ENCODE measurements at places on chromosomes 7 and 10.

- no peak for DNase-seq
These were observed 2.0 kb upstream of the AKR1B15 start for GRCh38 chr7:134546955-134547354.

DNA sequence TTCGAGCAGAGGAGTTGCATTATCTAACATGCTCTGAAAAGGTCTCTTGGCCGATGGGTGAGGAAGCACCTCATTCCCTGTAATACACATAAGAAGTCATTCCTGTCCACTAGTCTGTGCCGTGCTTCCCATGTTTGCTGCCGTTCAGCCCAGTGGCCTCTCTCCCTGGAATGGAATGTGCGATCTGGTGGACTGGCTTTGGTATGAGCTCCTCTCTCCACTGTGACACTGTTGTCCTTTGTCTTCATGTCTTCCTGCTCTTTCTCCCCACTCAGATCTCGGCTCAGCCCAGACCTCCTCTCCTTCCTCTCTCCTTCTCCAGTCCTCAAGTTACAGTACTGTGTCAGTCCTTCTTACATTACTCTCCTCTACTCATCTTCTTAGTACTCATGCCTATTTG is 192.8 kb upstream of the KLF6 start:
- DNase-seq, result no peak

DNA sequence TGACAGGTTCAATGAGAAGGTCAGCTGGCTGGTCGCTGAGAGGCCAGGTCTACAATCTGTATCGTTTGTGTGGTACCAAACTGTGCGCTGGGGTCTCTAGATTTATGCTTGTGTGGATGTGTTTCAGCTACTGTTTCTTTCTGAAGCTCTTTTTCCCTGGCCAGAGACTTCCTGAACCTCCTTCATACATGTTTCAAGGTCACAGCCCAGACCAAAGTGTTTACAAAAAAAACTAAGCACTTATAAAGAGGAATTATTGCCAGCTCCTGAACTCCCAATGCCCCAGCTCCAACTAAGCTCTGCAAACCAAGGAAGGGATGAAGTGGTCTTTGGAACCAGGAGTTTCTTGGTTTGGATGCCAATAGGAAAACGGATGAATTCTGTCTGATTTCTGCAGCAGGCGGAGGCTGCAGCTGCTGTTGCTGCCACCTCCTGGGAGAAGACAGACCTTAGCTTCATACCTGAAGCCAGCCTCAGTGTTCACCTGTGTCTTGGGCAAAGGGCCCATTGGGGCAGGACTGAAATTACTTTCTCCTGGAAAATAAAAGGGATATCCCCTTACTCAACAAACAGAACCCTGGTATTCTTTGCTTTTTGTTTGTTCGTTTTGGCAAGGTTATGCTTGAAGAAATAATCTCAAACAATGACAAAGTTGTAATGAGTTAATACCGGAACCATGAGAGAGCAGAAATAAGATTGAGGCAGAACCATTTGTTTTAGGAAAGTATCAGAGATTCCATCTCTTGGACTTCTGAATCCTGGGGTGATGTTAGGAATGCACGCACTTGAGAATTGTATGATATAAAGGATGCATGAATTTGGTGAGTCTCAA is 24.6 kb upstream of the MKLN1 start:
- DNase-seq, result no peak

- no peak for DNase-seq
These were observed 92.2 kb upstream of the PDCD4 start for GRCh38 chr10:110779489-110779888.

DNA sequence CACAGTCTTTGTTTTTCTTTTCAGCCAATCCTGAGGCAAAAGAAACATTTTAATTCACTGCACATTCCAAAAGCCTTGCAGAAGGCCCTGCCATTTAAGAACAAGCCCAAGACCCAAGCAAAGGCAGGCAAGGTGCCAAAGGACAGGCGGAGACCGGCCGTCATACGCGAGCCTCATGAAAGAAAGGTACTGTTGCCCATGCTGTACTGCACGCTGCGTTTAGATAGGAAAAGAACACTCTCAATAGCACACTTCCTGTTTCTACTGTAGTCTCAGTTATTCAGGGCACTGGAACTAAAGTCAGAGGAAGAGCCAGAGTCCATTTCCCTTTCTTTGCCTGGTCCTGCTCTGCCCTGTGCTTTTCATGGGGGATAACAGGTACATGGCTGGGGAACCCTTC is 47.6 kb downstream of the BMS1 start:
- DNase-seq, result no peak

GRCh38 chr7:39721919-39722597 is 98.7 kb downstream of the RALA start:
- DNase-seq, result no peak

GRCh38 chr10:78515873-78516153 is 482.1 kb downstream of the RPS24 start:
- no peak for DNase-seq

DNA sequence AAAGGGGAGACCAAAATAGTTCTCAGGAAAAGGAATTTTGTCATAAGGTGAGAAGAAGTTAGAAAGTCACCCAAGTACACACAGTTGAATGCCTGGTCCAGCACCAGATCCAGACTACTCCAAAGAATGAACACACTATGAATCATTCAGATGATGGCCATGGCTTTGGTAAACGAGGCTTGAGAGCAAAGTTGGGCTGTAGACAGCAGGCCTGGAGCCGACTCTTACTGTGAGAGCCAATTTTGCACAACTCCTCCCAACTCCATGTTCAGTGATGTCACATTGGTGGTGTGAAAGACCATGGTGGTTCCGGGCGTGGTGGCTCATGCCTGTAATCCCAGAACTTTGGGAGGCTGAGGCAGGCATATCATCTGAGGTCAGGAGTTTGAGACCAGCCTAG is 131.6 kb downstream of the PKD1L1 start:
- no peak for DNase-seq

DNA sequence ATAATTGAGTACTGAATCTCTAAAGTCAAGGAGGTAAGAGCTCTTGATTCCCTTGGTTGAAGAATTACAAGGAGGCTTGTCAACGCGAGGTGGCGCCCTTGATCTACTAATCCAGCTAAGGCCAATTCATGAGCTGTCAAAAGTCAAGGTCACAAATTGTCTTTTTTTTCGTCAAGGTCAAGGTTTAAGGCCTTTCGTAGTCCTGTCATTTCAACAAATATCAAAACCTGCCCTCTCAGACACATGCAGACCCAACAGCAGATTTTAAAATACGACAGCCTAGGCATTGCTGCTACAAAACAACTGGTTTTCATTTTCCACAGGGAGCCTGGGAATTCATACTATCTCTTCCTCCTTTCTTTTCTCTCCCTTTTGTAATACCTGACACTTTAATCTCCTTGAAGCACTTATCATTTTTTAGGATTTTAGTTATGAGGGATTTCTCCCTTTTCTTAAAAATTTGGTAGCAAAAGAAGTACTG is 3.6 kb downstream of the HOXA13 start:
- DNase-seq, result peak; percentile 63

Data from stimulated activated CD4-positive, alpha-beta T cell treated with anti-CD3 and anti-CD28 coated beads, Interleukin-1b, Interleukin-23, amount 100 ng/mL, for 1 hour (primary cell).